Cortex of kidney (tissue), 1 donor: ENCODE measurements at places on chromosomes 11 and 22.

DNA sequence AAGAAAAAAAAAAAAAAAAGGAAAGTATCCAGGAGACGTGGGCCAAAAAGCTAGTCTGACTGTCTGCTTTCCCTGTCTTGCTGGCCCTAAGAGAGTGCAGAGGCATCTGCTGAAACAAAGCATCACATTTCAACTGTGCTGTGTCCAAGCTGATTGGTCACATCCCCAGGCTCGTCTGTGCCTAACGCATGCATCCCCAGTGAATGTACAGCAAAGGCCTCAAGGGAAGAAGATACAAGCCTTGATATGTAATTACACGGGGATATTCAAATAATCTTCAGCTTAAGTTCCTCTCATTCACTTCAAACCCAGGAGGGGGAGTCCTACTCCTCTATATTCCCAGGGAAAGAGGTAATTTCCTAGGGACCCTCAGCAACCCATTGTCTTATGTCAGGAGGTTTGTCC is 5.4 kb upstream of the SORL1 start:
- DNase-seq: no peak

DNA sequence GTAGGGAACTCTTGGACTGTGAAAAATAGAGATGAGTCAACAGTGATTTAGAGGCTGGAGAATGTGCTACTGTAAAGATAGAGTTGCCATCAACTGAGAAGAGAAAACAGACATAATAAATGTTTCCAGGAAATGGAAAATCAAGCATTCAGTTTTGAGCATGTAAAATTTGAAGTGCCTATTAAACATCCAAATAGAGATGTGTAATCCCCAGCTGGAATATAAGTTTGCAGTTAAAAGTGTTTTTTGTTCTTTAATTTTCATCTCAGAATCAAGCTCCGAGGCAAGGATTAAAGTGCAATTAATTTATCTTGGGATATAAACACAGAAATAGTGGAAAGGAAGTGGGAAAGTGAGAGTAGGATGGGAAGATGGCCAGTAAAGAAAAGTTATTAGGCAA is 666.0 kb upstream of the RAG2 start:
- DNase-seq: no peak

DNA sequence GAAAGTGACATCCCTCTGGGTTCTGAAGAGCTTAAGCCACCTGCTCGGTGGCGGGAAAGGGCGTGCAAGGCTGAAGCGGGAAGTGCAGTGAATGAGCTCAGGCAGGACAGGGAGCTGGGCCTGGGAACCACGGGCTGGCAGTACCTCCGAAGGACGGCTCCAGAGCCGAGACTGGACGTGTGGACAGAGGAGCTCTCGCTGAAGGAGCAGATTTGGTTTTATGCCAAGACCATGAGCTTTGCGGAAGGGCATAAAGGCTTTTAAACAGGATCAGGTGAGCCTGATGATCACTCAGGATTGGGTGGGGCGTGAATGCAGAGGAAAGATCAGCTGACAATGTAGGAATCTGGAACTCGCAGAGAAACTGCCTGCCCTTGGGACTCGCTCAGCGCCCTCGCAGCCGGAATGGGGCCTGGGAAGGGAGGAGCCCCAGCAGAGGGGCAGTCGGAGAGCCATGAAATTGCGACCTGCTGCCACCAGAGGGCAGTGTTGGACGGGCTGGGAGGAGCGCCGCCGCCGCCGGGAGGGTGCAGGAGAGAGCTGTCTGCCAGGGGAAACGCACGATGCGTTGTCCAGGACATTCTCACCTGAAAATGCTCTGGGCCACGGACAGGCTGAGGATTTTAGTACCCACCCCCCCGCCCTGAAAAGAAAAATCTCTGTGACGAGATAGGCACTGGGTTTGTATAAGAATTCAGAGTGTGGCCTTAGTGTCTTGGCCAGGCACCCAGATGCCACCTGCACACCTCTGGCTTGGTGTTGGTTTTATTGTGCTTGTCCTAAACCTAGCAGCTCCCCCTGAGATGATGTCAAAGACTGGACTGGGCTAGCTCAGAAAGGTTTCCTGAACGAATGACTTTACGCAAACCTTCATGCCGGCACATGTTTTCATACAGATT is 324.4 kb downstream of the NTM start:
- DNase-seq: no peak

DNA sequence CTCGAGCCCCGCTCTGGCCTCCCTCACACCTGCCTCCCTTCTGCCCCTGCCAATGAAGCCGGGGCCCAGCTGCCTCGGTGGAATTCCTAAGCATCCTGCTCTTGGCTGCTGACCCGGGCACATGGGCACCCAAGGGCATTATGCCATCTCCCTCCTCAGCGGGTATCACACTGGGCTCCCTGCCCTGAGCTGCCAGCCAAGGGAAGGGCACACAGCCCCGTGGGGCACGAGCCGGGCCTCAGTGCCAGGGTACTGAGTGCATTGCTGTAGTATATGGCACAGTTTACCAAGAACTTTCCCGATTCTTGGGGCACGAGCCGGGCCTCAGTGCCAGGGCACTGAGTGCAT is 43.8 kb upstream of the JAM3 start:
- no peak for DNase-seq

DNA sequence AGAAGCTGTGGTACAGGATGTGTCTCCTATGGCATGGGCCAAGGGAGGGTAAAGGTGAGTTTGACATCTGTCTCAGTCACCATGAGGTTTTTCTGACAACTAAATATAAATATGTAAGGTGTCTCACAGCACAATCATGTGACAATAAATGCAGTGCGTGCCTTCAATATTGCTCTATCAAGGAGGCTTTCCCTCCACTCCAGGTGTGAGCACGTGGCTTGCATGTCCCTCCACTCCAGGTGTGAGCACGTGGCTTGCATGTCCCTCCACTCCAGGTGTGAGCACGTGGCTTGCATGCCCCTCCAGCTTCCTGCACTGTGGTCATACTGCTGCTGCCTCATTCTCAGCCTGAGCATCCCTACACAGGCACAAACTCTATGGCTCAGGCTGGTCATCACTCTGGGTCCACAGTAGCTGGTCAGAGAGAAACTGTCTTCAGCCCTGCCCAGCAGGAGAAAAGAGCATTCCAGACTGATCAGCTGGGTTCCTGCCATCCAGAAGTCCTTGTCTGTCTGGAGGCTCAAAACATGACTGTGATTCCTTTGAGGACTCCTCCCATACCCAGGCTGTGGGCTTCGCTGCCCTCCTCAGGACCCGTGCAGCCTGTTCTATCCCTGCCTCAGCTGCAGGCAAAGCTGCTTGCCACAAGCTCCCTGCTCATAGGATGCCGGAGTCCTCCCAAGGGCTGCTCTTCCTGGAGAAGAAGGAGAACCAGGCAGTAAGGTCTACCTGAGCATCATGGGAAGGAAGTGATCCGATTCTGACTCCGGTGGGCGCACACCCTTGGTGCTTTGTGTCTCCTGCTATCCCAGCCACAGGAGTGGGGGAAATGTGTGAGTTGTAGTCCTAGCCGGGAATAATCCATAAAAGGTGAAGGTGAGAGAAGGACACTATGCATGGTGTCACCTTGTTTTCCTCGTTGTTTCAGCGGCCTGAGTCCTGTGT is 33.4 kb upstream of the VPREB1 start:
- DNase-seq: no peak

- no peak for DNase-seq
Measured at GRCh38 chr11:104668797-104669463, 229.3 kb downstream of the CASP12 start.

- DNase-seq: no peak
Measured at GRCh38 chr11:86749821-86750401, 50.4 kb upstream of the PRSS23 start.

GRCh38 chr11:23111527-23111926 is 251.3 kb upstream of the CCDC179 start:
- no peak for DNase-seq

GRCh38 chr22:31272522-31273446 is 19.5 kb downstream of the PIK3IP1 start:
- DNase-seq: no peak

DNA sequence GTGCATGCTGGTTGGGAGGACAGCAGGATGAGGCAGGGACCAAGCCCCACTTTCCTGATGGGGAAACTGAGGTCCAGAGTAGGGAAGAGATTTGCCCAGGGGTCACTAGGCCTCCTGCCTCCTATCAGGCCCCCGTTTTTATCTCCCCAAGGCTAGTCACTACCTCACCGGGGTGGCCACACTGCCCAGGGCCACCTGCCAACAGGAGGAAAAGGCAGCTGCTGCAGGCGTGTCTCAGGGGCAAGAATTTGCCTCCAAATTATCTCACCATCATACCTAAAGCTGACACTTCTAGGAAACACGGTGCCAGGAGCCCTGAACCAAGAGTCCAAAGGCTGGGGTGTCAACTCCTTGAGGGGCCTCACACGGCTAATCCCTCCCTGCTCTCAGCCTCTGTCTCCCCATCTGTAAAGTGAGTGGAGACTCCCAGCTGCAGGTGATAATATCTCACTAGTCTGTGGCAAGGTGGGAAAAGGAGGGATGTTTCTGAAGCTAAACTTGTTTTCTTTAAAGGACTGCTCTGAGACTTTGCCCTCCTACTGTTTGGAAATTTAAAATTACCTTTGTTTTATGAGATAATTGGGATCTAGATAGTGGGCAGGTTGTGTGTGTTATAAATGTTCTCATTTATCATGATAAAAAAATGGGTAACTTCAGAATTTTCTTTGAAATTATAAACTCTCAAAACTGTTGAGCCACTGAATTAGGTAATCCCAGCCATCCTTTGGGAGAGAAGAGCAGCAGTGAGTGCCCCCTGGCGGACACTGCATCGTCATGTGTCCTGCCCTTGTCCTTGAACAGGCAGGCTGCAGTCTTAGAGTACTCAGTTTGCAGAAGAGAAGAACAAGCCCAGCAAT is 60.0 kb downstream of the MYO7A start:
- no peak for DNase-seq

DNA sequence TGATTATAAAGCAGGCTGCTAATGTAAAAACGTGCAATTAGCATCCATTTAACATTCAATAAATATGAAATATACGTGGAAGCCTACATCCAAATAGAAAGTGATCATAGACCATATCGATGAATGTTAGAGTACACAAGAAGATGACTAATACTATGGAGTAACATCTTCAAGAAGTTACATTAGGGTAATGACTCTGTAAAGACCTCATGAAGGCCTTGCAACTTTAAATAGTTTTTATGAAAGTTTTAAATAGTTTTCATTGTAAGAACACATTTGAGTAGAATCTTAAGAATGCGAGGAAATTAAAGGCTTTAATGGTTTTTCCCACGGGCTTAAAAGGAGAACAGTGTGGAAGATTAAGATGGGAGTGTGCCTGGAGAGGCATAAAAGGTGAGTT is 1.4 kb downstream of the TRIM34 start:
- DNase-seq: no peak

DNA sequence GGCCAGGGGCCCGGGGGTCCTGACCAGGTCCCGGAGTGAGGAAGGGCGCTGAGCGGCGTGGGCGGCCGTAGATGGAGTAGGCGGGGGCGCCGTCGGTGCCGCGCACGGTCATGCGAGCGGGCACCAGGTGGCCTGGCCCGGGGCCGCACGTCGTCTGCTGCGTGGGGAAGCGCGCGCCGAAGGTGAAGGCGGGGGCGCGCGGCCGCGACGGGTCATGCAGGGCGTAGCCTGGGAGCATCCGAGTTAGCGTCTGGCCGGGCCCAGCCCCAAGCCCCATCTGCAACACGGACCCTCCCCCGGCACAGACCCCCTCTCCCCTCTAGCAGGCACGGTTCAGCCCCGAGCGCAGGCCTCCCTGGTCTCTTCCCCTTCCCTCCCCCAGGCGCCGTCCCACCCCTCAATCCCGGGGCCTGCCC is 1.7 kb upstream of the TYMP start:
- no peak for DNase-seq

GRCh38 chr22:46913351-46913750 is 150.9 kb downstream of the TBC1D22A start:
- DNase-seq: no peak

DNA sequence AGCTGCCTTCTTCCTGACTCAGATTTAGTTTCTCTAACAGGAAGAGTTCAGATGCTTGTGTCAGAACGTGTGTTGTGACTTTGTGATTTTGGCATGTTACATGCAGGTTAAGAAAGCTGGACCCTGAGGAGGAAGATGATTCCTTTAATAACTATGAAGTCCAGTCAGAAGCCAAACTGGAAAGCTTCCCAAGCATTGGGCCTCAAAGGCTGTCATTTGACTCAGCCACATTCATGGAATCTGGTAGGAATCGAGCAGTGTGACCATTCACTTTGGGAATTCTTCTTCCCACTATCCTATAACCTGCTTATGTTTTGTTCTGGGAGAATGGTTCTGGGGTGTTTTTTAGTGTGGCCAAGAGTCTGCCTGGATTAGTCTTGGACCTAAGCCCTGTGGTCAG is 48.0 kb downstream of the CABIN1 start:
- no peak for DNase-seq

GRCh38 chr11:28168718-28169117 is 60.5 kb downstream of the METTL15 start:
- DNase-seq: no peak

GRCh38 chr22:35914357-35914664 is 114.3 kb downstream of the RBFOX2 start:
- DNase-seq: no peak

- DNase-seq: no peak
Measured at GRCh38 chr11:117197516-117198456, 1.4 kb upstream of the TAGLN start.

DNA sequence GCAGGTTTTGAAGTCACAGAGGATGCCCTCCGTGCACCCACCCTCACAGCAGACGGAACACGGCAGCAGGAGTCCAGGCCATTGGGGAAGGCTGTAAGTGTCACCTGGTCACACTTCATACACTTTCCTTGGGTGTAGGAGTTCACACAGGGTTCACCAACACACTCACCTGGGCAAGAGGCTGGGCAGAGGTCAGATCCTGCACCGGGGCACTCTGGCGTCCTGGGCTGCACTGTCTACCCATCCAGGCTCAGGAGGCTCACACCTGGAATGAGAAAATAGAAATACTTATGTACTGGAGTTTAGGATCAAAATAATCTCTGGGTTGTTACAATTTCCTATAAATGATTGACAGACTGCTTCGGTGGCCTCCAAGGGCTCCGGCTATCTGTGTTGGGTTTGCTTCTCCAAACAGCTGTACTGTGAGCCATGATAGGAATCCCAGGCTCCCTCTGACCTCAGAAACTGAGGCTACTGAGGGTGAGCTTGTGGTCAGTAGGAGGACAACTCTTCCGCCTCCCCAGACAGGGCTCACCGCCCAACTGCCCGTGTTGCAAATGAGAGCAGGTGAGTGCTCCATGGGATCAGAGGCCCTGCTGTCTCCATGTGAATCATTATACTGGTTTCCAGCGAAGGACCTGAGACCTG is 20.1 kb upstream of the CARS1 start:
- no peak for DNase-seq

- no peak for DNase-seq
Measured at GRCh38 chr11:64848214-64848825, 3.9 kb upstream of the CDC42BPG start.

DNA sequence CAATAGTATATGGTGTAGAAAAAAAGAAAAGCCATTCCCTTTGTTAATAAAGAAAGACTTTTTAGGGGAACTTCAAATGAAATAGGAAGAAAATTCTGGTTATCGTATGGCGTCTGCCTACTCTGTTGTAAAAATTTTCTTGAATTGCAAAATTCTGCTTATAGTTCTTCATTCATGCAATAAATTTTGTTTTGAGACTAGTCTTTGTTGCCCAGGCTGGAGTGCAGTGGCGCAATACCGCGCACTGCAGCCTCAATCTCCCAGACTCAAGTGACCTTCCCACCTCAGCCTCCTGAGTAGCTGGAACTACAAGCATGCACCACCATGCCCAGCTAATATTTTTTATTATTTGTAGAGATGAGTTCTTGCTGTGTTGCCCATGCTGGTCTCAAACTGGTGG is 5.8 kb downstream of the DDIAS start:
- DNase-seq: no peak

GRCh38 chr11:120431633-120432032 is 79.9 kb upstream of the GRIK4 start:
- DNase-seq: no peak

GRCh38 chr11:24575392-24575791 is 78.5 kb downstream of the LUZP2 start:
- DNase-seq: no peak
